ENCODE measurements at places on chromosomes 3 and 15.

DNA sequence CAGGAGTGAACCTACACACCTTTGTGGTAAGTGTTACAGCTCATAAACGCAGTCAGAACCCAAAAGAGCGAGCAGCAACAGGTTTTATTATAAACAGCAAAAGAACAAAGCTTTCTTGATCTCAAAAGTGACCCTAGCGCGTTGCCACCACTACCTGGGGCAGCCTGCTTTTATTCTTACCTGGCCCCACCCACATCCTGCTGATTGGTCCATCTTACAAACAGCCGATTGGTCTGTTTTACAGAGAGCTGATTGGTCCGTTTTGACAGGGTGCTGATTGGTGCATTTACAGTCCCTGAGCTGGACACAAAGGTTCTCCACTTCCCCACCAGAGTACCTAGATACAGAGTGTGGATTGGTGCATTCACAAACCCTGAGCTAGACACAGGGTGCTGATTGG lies 143.1 kb downstream of the ARRDC4 start:
- no peak for DNase-seq

GRCh38 chr3:48406443-48407431 lies 23.1 kb downstream of the PLXNB1 start:
- no peak for DNase-seq

GRCh38 chr3:46463868-46464241 lies 850 bp downstream of the LTF start:
- DNase-seq, result no peak

DNA sequence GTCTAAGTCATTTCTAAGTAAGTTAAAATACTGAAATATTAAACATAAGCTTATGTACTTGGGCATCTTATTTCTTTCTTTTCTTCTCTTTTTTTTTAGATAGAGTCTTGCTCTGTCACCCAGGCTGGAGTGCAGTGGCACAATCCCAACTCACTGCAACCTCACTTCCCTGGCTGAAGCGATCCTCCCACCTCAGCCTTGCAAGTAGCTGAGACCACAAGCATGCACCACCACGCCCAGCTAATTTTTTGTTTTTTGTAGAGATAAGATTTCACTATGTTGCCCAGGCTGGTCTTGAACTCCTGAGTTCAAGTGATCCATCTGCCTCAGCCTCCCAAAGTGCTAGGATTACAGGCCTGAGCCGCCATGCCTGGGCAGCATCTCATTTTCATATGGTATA lies 16.0 kb upstream of the ZNF710 start:
- no peak for DNase-seq

DNA sequence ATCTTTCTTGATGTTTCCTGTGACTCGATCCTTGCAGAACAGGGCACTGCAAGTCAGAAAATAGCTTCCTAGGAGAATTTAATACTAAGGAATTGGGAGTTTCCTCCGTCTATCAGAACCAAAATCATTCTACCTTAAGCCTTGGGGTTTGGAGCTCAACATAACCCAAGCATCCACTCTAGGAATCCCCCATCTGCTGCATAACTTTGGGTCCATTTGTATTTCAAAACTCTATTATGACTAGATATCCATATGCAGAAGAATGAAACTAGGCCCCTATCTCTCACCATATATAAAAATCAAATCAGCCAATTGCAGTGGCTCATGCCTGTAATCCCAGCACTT lies 61.7 kb upstream of the AKAP13 start:
- DNase-seq, result no peak

- peak; percentile 65 for DNase-seq
These were observed 218.4 kb upstream of the LRTM1 start for GRCh38 chr3:55146216-55146615.

DNA sequence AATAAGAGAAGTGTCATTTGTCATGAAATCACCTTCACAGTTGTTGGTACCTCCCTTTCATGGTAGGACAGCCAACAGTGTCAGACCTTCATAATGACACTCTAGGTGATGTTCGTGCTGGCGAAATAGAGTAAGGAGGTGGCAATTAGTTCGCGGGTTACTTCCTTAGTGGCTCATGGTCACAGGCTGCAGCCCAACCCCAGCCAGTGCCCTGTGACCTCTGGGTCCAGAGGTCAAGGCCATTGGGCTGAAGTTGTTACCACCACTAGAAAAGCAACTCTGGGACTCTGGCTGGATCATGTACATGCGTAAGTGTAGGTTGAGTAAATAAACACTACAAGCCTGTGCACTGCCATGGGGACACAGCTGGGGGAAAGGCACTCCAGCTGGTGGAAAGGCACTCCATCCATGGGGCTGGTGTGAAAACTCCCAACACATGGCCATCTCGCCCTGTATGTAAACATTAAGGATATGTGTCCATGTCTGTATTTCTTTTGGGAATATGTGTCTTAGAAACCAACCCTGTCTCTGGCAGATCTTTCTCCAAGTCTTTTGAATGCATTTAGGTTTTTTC lies 106.7 kb downstream of the RYK start:
- DNase-seq, result no peak

DNA sequence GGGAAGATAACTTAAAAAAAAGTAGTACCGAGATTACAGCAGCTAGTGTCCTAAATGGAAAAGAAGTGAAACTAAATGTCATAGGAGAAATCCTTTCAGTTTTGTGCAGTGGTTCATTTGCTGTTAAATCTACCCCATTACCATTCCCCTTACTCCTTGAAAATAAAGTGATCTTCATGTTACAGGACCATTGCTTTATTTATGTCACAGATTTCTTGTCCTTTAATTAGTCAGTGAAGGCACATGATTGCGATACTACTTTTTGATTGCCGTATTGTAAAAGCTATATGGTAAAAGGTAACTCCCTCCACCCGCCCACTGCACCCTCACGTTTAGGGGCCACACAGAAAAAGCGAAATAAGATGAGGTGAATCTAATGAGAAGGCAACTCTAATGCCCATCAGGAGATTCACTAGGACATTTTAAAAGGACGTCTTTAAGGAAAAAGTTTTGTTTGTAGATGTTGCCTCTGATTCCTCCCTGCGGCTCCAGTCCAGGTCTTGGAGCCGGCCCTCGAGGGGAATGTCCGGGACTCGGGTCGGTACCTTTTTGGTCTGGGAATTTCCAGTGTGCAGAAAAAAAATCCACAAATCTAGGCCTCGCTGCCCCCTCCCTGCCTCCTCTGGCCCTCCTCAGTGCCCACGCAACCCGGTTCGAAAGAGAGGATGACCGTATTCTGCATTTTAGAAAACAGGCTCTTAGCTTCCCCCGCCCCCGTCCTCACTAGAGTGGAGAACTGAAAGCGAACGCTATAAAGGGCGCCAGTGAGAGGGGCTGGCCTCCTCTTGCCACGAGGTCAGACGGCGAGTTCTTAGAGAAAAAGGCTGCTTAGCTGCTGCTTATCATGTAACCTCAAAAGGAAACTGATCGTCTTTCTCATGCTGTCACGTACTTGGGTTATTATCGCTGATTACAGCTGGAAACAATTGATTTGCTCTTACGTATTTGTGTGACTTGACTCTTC lies 21.8 kb upstream of the NFKBIZ start:
- peak; percentile 89 for DNase-seq

DNA sequence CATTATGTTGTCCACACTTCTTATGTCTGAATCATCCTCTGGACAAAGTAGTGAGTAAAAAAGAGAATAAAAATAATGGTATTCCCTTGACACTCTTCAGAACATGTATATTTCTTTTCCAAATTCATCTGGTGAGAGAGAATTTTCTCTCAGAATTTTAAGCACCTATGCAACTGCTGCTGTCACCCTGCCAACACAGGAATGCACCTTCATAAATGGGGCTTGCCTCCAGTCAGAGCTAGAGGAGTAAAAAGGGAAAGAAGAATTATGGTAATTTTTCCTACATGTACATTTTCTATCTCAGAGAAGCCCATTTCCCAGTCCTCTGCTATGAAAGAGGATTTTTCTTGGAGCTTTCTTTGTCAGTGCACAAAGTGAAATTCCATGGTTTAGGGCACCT lies 92.2 kb upstream of the ALCAM start:
- no peak for DNase-seq

DNA sequence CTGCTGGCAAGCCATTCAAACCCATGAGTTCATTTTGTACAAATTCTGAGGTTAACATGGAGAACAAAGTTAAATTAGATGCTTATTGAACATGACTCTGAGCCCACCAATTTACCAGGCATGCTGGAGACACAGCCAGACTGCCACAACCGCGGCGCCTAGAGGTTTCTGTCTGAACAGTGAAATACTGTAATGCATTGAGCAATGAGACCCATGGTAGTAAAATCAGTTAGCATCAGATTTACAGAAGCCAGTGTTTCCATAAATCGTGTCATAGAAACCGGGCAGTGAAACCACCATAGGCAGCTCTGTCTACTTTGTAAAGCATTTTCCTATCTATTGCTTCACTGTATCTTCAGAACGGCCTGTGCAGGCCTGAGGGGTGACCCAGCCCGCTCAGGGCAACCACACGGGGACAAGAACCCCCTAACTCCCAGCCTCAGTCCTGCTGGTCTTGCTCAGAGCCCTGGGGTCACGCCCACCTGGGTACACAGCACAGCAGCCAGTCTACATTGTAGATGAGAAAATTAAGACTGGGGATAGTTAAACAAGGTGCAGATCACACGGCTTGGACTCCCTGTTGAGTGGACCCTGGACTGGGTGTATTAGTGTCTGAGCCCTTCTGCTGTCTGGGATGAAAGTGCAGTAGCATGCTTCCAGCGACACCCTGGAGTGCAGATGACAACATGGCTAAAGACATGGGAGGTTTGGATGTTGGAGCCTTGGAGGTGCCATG lies 44.2 kb downstream of the MGLL start:
- DNase-seq, result no peak

GRCh38 chr3:132805071-132805470 lies 82.9 kb upstream of the NPHP3 start:
- DNase-seq, result no peak

DNA sequence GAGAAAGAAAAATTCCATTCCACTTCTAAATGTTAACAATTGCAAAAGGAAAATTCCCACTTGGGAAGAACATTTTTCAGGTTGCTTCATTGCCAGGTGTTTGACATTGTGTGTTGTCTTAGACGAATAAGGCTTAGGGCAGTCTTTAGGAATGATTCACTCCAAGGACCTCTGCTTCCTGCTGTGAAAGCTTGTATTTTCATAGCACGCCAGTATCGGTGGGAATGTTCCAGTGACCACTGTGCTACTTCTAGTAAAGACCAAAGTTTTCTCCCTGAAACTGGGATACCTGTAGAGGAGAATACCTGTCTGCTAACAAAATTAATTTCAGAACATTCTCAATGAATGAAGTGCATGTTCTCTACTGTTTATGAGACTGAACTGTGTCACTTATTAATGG lies 64.1 kb downstream of the CDIN1 start:
- DNase-seq, result no peak

GRCh38 chr15:41940441-41940857 lies 31.9 kb downstream of the EHD4 start:
- peak; percentile 65 for DNase-seq

GRCh38 chr15:38391191-38391590 lies 62.7 kb upstream of the FAM98B start:
- no peak for DNase-seq

- no peak for DNase-seq
These were observed 256.4 kb downstream of the FAM43A start for GRCh38 chr3:194941956-194942511.

DNA sequence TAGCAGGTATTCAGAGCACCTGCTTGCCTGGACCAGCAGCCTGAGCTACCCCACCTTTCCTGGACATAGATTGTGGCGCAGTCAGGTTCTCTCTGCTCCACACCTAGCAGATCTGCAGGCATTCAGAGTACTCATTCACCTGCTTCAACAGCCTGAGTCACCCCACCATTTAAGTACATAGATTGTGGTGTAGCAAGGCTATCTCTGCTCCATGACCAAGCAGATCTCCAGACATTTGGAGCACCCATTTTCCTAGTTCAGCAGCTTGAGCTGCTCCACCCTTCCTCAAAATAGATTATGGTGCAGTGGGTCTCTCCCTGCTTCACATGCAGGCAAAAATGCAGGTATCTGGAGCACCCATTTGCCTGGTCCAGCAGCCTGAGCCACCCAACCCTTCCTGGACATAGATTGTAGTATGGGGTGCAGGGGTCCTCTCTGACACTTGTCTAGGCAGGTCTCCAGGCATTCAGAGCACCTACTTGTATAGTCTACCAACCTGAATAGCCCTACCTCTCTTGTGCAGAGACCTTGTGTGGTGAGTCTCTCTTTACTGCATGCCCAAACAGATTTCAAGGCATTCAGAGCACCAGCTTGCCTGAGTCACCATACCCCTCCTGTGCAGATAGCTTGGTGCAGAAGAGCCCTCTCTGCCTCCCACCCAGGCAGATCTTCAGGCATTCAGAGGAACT lies 466.0 kb upstream of the THBS1 start:
- no peak for DNase-seq

DNA sequence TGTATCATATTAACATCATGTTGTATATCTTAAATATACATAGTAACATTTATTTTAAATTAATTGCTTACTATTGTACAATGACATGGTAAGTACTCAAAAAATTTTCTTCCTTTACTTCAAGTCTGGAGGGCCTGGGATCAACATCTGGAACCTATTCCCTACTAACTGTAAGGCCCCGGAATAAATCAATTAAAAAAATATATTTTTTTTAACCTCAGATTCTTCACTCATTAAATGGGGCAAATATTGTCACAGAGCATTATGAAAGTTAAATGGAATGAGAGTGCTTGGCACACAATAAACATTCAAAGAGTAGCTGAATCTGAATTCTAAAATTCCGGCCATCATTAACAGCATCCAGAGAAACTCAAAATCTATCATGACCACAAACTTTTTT lies 16.5 kb downstream of the GSK3B start:
- DNase-seq, result no peak

- no peak for DNase-seq
These were observed 28.8 kb downstream of the WNT5A start for GRCh38 chr3:55458181-55458790.

GRCh38 chr15:85763673-85764633 lies 30.8 kb downstream of the KLHL25 start:
- DNase-seq, result no peak

GRCh38 chr15:31901501-31901900 lies 128.8 kb upstream of the CHRNA7 start:
- no peak for DNase-seq

DNA sequence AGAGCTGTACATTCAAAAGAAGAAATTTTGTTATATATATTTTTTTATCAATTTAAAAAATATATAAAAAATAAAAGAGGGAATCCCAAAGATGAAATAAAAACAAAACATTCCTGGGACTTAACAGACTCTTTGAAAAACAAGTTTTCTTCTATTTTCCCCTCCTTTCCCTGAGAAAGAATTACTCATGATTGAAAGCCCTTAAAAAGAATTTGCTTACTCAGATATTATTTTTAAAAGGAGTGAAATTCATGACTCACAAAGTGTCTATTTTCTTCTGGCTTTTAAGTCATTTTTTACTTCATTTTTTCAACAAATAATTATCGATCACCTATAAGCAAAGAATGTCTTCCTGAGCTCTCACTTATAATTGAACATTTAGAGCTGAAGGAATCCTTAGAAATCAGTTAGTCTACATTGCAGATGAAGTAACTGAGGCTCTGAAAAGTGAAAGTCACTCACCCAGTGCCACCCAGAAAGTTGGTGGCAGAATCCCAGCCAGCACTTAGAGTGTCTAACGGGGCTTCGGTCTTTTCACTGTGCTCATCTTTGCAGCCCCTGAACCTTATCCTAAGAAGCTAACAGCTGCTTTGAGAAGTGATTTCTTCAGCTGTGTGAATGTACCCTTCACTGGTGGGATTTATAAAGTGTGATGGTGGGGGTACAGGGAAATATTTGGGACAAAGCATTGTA lies 42.5 kb upstream of the NUDT16 start:
- no peak for DNase-seq
